ENCODE measurements at places on chromosomes 6 and 20. TPM values are rescaled to one million over a fixed set of nuclear protein-coding genes. Genes with fewer than 3 reads are reported as not detected.

CDKN1A gene
- 87.9 TPM for total RNA-seq

DNA sequence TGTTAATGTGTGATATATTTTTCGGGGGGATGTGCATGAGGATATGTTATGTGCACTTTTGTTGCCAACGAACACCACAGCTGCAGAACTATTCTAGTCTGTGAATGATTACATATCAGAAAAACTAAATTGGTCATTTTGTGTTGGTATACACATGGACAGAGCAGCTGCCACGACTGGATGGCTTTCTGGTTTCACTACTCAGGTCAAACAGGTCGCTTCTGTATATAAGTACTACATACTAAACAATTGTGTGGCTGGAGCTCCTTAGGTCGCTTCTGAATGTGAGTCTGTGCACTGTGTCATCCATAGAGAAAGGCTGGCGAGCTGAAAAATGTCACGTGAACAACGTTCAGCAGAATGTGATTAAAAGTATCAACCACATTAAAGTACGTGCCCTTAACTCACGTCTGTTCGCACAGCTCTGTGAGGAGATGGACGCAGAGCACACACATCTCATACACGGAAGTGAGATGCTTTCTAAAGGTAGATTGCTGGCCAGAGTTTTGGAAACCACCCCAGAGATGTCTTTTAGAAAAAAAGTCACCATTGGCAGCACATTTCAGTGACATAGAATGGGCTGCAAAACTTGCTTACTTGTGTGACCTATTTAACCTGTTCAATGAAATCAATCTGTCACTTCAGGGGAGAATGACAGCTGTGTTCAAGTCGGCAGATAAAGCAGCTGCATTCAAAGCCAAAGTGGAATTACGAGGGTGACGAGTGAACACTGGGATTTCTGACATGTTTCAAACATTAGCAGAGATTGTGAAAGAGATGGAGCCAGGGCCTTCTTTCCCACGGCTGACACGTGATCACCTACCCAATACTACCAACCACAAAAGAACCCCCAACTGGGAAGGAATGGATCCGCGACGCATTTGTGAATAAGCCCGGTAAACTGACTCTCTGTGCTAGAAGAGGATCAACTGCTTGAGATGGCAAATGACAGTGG lies 176.6 kb downstream of the PDE10A start:
- no peak for DNase-seq
- H3K4me1 ChIP-seq: no peaks in the 10 kb centered on the region
- no peaks in the 10 kb centered on the region for H3K27me3 ChIP-seq
- H3K36me3 ChIP-seq: no peaks in the 10 kb centered on the region
- no peak overlapping the region for H3K4me3 ChIP-seq

- H3K36me3 ChIP-seq: no peaks in the 10 kb centered on the region
- DNase-seq: no peak
- no peak overlapping the region for H3K27ac ChIP-seq
- no peaks in the 10 kb centered on the region for H3K4me1 ChIP-seq
- H3K27me3 ChIP-seq: no peaks in the 10 kb centered on the region
Observed at GRCh38 chr6:129390900-129391299, 319.1 kb downstream of the ARHGAP18 start.

DNA sequence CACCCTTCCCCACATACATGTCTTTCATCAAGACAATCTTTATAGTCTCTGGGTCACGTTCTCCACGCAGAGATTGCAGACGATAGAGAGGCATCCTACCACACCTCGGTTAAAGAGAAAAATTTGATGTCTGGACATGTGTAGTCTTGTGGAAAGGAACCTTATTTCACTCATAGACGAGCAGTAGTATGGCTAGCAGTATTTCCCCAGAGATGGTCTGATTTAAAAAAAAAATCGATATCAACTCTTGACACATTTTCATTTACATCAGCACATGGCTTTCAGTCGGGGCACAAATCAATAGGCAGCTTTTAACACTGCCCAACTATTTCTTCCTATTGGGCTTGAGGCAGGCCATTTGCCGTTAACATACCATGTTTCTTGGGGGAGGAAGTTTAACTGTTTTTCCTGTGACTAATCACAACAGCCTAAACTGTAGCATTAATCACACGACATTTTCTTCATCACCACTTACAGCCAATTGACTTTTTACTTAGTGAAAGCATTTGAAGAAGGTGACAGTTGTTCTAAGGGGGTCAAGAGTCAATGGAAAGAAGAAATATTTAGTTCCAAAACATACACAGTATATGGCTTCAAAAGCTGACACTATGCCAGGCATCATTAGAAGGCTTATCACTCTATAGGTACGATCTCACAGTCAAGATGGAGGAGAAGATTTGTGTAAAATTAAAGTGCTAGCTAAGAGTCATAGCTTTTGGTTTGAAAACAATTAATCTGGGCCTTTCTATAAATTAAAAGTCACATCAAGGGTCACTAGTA lies 129.5 kb upstream of the HDAC2 start:
- H3K36me3 ChIP-seq: no peaks in the 10 kb centered on the region
- no peak overlapping the region for H3K27ac ChIP-seq
- H3K4me3 ChIP-seq: no peak overlapping the region
- H3K4me1 ChIP-seq: no peaks in the 10 kb centered on the region
- no peaks in the 10 kb centered on the region for H3K27me3 ChIP-seq
- no peak for DNase-seq

DNA sequence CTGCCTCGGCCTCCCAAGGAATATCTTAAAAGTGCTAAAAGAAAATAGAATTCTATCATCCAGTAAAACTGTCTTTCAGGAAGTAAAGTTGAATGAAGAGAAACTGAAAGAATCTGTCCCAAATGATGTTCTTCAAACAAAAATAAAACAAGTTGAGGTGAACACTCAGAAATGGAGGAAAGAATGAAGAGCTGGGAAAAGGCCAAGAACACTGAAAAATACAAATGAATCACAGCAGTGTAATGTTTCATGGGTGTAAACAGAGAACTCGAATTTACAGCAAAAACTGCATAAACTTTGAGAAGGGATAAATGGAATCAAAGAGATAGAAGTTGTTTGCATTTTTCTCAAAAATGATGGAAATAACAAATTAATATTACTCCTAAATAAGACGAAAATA lies 317.3 kb downstream of the TAF4 start:
- H3K27ac ChIP-seq: no peak overlapping the region
- H3K36me3 ChIP-seq: no peaks in the 10 kb centered on the region
- no peak overlapping the region for H3K4me3 ChIP-seq

- DNase-seq: no peak
- H3K27me3 ChIP-seq: no peaks in the 10 kb centered on the region
- no peak overlapping the region for H3K27ac ChIP-seq
- no peak overlapping the region for H3K4me3 ChIP-seq
Observed at GRCh38 chr20:49292010-49292409, 14.2 kb upstream of the ZNFX1 start.

ZSCAN23 gene
- total RNA-seq: 0.25 TPM

TREML2 gene
- 0.06 TPM for total RNA-seq

GRCh38 chr6:142162780-142163179 lies 15.7 kb downstream of the VTA1 start:
- H3K36me3 ChIP-seq: no peaks in the 10 kb centered on the region
- no peaks in the 10 kb centered on the region for H3K27me3 ChIP-seq
- no peak overlapping the region for H3K27ac ChIP-seq
- no peak overlapping the region for H3K4me3 ChIP-seq
- no peaks in the 10 kb centered on the region for H3K4me1 ChIP-seq

KCNS1 gene
- total RNA-seq: 0.12 TPM

FAM110A gene
- total RNA-seq: 1.4 TPM

All from right lobe of liver (tissue), 6 donors.